DMS53 (cell line): ENCODE measurements at places on chromosomes 6 and 20.

- DNase-seq, result no peak
These were observed 137.1 kb downstream of the ADGRG6 start for GRCh38 chr6:142438898-142439297.

GRCh38 chr20:8067082-8067481 is 47.5 kb upstream of the TMX4 start:
- DNase-seq, result no peak

- peak; percentile 98 for DNase-seq
These were observed 127.7 kb upstream of the LRFN2 start for GRCh38 chr6:40714576-40715564.

- DNase-seq, result no peak
These were observed 725.7 kb upstream of the FLRT3 start for GRCh38 chr20:15063081-15063480.

- DNase-seq, result no peak
These were observed 2.1 kb downstream of the FOXP4 start for GRCh38 chr6:41548098-41548840.

DNA sequence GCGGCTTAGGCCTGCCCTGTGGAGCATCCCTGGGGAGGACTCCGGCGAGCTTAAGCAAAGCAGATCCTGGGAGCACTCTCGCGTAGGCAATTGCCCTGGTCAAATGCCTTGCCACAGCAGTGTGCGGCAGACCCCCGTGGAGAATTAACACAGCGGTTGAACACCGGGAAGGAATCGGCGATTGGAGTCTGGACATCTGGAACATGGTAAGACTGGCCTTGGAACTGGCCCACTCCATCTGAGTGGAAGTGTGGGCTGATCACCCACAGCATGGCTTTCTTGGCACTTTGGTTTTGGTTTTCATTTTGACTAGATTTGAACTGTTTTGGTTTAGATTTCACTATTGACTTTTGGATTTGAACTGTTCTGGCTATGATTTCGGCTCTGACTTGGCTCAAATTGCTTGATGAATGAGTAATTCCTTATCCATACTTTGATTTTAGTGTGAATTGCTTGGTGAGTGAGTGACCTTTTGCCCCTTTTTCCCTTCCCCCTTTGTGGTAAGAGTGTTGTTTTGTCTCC is 300.7 kb downstream of the RNGTT start:
- DNase-seq, result no peak

DNA sequence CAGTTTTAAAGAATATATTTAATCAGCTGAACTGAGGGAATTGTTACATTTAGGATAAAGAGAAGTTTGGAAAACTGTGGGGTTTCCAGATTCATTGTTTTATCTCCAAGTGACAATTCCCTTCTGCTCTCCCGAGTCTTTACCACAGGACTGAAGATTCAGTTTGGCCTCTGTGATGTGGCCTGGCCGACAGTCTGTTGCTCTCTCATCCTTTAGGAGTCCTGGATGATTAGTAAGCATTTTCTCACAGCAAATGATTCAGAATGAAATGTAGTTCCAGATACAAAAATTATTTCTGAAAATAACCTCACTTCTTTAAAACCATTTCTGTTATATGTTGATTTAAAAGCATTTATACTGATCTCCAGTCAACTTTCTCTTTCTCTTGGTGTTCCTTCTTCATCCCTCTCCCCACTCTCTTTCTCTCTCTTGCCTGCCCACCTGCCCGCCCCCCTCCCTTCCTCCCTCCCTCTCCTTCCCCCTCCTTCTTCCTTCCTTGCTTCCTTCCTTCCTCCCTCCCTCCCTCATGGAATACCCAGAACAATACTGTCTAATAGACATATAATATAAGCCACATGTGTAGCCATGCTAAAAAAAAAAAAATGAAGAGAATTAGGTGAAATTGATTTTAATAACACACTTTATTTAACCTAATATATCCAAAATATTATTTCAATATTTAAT is 254.9 kb downstream of the PRL start:
- DNase-seq, result no peak

DNA sequence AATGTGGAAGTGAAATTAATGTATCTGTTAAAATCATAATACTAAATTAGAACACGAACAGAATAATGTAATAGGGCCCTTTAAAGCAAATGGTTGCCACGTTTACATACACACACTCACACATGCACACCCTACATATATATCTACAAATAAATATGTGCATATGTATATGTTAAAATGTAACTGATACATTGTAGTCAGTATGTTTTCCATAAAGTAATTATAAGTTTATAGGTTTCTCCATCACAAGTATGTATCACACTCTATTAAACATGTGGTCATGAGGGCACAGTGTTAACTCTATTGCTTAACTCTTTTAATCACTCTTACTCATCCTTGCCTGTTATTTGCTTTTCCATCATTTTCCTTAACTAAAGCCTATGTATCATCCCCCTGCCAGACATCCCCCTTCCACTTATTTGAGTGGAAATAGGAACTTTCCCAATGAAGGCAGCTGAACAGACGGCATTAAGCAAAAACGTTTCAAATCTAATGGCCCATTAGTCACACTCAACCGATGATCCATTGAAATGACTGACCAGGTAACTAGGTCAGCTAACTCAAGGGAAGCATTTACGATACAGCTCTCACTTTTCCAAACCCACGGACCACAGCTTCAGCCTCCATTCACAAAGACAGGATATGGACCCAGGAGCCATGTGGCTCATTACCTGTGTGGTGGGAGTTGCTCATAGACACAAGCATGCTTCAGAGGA is 89.3 kb downstream of the HAO1 start:
- DNase-seq, result peak; percentile 51

GRCh38 chr20:46999801-47000465 is 105.3 kb downstream of the EYA2 start:
- DNase-seq, result peak; percentile 78

DNA sequence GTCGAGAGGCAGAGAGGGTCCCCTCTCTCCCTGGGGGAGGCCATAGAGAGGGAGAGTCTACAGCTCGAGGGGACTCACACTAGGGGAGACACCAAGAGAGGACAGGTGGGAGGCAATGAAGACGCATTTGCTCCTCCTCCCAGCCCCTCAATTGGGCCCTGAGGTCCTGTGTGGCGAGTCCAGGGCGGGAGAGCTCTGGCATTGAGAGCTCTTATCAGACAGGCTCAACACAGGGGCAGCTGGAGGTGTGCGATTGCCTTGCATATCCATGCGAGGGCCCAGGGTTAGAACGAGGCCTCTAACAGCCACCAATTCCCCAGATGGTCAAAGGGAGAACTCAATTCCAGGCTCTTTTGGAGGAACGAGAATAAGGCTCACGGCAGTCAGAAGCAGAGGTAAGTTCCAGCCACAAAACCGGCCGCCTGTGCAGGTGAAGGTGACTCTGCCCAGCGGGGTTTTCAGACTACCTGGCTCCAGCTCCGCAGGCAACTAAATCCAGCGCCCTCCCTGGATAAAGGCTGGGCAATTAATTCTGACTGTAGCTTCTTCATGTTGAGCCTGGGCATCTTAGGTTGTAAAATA is 94.0 kb upstream of the MPC1 start:
- no peak for DNase-seq

- DNase-seq, result peak; percentile 55
These were observed 96.2 kb downstream of the VIP start for GRCh38 chr6:152846825-152847224.

GRCh38 chr6:148395583-148396101 is 53.0 kb downstream of the SASH1 start:
- no peak for DNase-seq

DNA sequence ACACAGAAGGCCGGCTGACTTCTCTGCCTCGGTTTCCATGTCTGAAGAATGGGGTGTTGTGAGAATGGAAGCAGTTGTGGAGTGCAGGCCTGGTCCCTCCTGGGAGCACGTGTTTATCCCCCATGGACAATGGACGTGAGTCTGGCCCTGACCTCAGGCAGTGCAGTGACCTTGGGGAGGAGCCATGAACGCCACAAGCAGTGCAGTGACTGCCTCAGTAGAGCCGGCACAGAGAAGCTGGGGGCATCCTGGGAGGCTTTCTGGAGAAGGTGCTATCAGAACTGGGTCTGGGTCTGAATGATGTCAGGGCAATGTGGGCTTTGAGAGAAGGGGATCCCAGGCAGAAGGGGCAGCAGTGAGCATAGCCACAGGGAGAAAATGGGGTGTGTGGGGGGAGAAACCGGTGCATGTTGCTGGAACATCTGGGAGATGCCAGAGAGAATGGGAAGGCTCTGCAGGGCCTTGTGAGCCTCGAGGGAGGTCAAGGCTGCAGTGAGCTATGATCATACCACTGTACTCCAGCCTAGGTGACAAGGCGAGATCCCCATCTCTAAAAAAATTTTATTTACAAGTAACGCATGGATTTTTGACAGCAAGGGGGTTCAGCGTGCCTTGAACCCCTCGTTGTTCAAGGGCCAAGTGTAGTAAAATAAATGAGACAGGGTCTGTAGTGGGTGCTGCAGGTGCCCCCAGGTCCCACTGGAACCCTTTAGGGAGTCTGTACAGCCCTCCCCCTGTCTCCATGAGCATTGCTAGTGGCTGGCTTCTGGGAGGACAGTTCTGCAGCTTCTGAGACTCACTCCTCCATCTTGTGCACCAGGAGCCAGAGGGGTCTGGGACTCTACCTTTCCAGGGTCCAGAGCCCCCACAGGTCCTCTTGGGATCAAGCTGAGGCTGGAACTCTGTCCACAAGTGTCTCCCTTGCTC is 27.0 kb upstream of the ZBP1 start:
- no peak for DNase-seq

- DNase-seq, result no peak
These were observed 280.0 kb upstream of the TBX18 start for GRCh38 chr6:85044361-85044760.

- no peak for DNase-seq
These were observed 18.1 kb upstream of the EPHA7 start for GRCh38 chr6:93437491-93437890.

DNA sequence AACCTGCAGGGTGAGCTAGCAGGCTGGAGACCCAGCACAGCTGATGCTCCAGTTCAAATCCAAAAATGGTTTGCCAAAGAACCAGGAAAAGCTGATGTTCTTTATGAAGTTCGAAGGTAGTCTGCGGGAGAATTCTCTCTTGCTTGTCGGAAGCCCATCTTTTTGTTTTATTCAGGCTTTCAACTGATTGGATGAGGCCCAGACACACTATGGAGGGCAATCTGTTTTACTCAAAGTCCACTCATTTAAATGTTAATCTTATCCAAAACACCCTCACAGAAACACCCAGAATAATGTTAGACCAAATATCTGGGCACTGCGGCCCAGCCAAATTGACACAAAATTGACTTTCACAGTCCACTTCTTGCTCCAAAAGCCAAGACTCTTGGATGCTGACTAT is 105.6 kb upstream of the PMEPA1 start:
- no peak for DNase-seq

- DNase-seq, result no peak
These were observed 74.1 kb downstream of the DNAH8 start for GRCh38 chr6:38789256-38789655.

DNA sequence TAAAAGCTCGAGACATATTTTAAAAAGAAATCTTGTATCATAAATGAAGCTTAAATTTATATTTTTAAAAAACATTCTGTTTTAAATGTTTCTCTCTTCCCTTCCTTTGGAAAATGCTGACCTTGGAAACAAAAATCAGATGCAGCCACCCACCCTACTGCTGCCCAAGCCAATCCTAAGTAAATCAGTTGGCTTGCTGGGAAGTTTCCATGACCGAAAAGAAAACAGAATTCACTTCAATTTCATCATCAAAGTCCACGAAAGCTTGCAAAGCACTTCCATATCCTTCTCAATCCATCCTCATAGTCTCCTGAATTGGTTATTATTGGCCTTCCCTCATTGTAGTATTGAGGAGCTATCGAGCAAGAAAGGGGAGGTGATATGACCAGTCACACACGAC is 80.1 kb downstream of the PLCG1 start:
- DNase-seq, result no peak
